Jurkat, Clone E6-1 (cell line): ENCODE measurements at places on chromosomes 6 and 20.
A peak's percentile ranks its signal among the peaks of the same experiment; 100 is the strongest.

GRCh38 chr6:81759782-81760181 lies 7.3 kb upstream of the TENT5A start:
- DNase-seq, result no peak

- no peak for DNase-seq
Measured at GRCh38 chr20:46850416-46850815, 44.2 kb upstream of the EYA2 start.

GRCh38 chr20:9488063-9488462 lies 26.3 kb upstream of the LAMP5 start:
- DNase-seq, result no peak

GRCh38 chr20:60869625-60870024 lies 382.4 kb upstream of the CDH4 start:
- no peak for DNase-seq

DNA sequence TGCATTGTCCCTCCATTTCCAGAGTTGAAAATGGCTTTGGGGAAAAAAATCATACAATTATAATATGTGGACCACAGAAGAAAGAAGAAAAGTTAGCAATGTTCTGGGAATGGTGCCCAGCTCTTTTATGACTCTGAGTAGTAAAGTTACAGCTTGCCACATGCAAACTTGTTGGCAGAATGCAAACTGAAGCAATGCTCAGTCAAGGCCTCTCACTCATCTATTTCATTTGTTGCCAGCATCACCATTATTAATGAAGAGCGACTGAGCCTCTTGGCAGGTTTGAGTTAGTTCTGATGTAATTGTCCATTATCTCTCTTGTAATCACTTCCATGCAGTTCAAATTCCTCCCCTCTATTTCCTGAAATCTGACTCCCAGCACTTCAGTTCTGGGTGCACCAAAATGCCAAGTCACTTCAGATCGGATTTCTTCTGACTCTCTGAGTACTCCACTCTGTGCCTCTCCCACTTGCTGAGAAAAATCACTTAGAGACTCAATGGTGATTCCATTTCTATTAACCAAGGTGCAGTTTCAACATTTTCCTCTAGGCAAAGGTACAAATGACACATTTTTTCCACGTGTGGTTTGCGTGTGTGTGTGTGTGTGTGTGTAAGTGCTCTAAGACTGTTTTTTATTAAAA lies 154.4 kb upstream of the STMND1 start:
- DNase-seq, result peak; percentile 3

DNA sequence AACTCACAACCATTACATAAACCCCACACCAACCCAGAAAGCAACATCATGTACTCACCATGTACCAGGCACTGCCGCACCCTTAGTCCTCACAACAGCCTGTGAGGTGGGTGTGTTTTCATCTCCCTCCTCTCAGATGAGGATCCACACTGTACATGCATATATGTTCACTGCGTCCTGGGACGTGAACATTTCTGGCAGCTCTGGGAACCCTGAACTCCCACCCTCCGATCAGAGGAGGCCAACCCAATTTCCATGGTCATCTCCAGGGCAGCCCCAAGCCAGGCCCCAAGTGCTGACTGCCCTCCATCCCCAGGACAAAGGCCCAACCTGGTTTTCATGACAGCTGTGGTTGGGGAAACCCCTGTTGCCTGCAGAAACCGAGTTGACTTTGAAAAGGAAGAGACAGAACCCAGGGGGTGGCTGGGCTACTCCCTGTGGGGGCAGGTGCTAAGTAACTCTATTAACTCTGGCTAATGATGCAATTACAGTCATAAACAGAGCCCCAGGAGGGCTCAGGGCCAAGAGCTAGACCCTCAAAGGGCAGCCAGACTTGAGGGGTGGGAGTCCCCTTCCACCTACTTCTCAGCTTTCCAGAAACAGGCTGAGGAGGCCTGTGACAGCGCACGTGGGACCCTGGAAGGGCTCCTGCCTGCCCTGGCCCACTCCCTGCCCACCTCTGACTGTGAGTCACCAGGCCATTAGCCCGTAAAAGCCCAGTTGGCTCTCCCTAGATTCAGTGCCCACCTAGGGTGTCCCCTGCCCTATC lies 2.6 kb downstream of the TFEB start:
- no peak for DNase-seq

- no peak for DNase-seq
Measured at GRCh38 chr20:50292591-50293283, 102.1 kb downstream of the CEBPB start.

GRCh38 chr6:169398342-169399105 lies 144.9 kb upstream of the THBS2 start:
- DNase-seq, result no peak

DNA sequence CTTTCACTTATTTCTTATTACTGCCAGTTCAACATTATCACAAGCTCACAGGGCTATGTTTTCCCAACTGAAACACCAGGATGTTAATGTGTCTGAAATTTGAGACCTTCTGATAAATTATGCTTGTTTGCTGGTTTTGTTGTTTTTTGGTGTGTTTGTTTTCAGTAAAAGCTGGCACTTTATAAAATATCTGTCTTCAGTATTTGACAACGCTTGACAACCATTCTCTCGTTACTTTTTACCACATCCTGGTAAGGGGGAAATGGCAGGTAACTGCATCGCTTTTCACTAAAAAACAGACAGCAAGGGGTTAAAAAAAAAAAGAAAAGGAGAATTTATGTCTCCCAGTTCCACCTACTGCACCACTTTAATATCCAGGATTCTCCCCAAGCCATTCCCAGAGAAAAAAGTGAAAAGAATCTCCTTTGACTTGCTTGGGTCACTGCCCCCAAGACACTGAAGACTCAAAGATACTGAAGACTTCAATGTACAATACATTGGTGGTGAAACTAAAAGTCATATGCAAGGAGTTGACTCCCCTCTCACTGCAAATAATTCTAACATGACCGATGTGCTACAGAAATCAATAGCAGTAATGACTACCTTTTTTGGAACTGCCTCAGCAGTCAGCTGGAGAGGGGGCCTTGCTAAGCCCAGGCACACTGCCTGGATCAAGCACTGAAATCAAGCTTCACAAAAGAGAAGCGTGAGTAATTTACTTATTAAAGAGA lies 88.9 kb downstream of the HIVEP2 start:
- no peak for DNase-seq

- DNase-seq, result no peak
Measured at GRCh38 chr6:150617496-150618460, 18.1 kb downstream of the PLEKHG1 start.

DNA sequence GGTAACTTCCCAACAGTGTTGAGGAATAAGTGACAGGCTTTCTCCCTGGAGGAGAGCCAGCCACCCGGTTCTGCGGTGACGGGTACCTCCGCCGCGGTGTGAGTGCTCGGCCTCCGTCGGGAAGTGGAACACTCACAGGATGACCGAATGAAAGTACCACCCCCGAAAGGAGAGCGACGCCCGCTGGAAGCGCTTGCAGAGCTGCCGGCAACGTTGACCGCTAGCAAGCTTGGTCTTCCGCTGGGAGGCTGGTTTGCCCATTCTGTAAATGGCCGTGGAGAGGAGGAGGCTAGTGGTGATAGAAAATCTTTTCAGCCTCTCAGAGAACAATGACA lies 614 bp upstream of the TMEM242 start:
- no peak for DNase-seq

GRCh38 chr6:161048641-161049040 lies 57.1 kb downstream of the MAP3K4 start:
- DNase-seq, result no peak

GRCh38 chr20:4542270-4542669 lies 179.4 kb upstream of the PRND start:
- no peak for DNase-seq

DNA sequence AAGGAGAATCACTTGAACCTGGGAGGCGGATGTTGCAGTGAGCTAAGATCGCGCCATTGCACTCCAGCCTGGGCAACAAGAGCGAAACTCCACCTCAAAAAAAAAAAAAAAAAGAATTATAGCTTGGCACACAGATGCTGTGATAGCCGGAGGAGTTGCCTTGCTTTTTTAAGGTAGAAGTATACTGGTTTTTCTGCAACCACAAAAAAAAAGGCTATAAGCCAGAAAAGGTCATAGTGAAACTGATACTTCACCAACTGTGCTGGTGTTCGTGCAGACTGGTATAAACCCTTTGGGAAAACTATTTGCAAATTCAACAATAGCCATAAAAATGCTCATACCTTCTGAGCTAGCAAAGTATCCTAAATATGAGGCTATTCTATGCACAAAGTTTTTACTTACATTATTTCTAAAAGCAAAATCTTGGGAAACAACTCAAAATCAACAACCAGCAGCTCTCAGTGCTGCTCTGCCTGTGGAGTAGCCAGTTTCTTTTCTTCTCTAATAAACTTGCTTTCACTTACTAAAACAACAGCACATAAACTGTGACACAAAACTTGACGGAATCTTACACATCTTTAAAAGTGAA lies 44.0 kb downstream of the B4GALT5 start:
- DNase-seq, result no peak

GRCh38 chr6:12815089-12815488 lies 98.5 kb downstream of the PHACTR1 start:
- no peak for DNase-seq

- no peak for DNase-seq
Measured at GRCh38 chr20:2838847-2839671, 1.4 kb downstream of the PCED1A start.

DNA sequence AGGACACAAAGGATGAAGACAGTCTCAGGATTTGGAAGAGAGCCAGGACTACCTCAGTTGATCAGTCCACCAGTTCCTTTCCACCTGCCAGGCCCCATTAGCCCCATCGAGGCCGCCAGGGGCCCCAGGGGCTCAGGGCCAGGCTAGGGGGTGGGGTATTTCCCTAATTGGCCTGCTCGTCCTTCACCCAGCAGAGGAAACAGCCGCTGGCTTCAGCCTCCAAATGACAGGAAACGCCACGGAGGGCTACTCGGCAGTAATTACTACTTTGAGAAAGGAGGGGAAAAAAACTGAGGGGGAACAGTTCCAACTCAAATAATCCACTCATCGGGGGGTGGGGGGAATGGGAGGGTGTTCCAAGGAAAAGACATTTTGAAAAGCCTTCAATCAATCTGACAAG lies 42.7 kb downstream of the MAFB start:
- no peak for DNase-seq

- no peak for DNase-seq
Measured at GRCh38 chr6:157217198-157217893, 106.0 kb downstream of the TMEM242 start.

GRCh38 chr20:46286382-46286781 lies 21.9 kb downstream of the CDH22 start:
- DNase-seq, result no peak

DNA sequence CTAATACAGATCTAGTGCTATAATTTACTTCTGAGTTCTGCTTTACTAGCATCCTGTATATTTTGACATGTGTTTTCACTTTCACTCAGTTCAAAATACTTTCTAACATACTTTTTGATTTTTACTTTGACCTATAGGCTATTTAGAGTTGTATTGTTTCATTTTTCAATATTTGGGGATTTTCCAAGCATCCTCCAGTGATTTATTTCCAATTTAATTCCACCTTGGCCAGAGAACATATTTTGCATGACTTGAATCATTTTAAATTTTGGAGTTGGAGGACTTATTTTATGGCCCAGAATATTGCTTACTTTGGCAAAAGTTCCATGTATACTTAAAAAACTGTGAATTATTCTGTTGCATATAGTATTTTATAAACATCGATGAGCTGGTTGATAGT lies 1215.6 kb upstream of the MAP3K7 start:
- no peak for DNase-seq

- DNase-seq, result peak; percentile 94
Measured at GRCh38 chr6:106519460-106520394, 109.6 kb downstream of the RTN4IP1 start.

- no peak for DNase-seq
Measured at GRCh38 chr20:58472273-58473018, 42.8 kb downstream of the APCDD1L start.

GRCh38 chr6:139442188-139442671 lies 67.8 kb upstream of the CITED2 start:
- no peak for DNase-seq

GRCh38 chr20:49785852-49786175 lies 26.8 kb upstream of the SLC9A8 start:
- no peak for DNase-seq

GRCh38 chr6:45436544-45437438 lies 59.1 kb upstream of the SUPT3H start:
- DNase-seq, result peak; percentile 78

GRCh38 chr6:15257357-15258132 lies 11.7 kb downstream of the JARID2 start:
- no peak for DNase-seq

DNA sequence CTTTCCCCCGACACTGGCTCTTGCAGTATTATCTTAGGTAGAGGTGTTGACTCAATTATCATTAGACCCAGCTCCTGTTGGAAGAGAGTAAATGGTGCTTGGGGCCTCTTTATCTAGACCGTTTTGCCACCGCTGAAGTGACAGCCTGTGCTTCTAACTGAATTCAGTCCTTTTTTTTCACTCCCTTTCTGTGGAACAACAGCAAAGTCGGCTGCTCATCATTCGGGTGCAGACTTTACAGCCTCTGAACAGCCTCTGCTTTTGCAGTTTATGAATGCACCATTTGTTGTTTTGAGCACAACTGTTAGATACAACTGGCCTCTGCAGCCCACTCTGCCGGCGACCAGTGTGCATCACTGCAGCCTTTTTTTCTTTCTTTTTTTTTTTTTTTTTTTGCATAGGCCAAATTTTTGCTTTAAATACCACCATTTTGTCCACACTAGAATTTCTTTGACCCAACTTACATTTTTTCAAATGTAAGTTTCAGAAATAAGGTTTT lies 35.8 kb downstream of the RREB1 start:
- no peak for DNase-seq

DNA sequence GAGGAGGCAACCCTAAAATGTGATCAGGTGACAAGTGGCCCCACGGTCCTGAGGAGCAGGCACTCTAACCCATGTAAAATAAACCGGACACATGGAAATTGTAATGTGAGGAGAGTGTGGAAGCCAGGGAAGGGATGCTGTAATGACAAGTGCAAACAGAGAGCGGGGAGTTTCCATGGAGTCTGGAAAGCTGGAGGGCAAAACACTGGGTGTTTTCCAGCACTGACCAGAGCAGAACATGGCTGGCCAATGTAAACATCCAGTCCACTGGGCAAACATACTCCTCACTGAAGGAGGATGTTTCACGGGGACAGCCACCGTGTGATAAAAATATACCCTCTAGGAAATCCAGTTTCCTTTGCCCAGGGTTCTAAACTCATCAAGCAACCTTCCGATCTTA lies 219.0 kb upstream of the JARID2 start:
- no peak for DNase-seq

DNA sequence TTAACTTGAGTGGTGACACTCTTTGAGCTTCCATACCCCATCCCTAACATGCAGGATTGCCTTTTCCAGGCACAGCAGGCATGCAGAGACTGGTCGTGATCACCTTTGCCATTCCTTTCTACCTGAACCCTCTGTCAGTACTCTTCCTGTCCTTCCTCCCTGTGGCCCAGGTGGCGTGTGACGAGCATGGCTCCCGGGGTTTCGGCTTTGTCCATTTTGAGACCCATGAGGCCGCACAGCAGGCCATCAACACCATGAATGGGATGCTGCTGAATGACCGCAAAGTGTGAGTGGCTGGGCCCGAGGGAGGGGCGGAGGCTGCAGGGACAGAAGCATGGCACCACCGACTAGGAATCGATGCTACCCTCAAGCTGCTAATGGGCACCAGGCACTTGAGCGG lies 6.7 kb downstream of the PABPC1L start:
- DNase-seq, result no peak
